Activated T-helper 2 cell treated with anti-CD3 and anti-CD28 coated beads, Interferon-gamma antibody, Interleukin-2, Interleukin-4, amounts not matched to agents 10 μg/mL and 5 μg/mL and 100 μg/mL, durations not matched to agents 14 hours and 24 hours and 36 hours (primary cell): ENCODE measurements at places on chromosomes 1 and 21. TPM values are rescaled to one million over a fixed set of nuclear protein-coding genes. Genes with fewer than 3 reads are reported as not detected.

MMP23B gene
- total RNA-seq, result 0.94 and 1.4 TPM in 2 replicates

KIF14 gene
- total RNA-seq, result 13.8 and 14.9 TPM in 2 replicates

SLC16A4 gene
- total RNA-seq, result 0.23 and 0.73 TPM in 2 replicates

ADAM30 gene
- total RNA-seq, result not detected in 2 replicates

ACTL8 gene
- not detected in 2 replicates for total RNA-seq

AGMAT gene
- total RNA-seq, result 30.1 and 32.5 TPM in 2 replicates

PIAS3 gene
- total RNA-seq, result 21.1 and 21.3 TPM in 2 replicates

DNA sequence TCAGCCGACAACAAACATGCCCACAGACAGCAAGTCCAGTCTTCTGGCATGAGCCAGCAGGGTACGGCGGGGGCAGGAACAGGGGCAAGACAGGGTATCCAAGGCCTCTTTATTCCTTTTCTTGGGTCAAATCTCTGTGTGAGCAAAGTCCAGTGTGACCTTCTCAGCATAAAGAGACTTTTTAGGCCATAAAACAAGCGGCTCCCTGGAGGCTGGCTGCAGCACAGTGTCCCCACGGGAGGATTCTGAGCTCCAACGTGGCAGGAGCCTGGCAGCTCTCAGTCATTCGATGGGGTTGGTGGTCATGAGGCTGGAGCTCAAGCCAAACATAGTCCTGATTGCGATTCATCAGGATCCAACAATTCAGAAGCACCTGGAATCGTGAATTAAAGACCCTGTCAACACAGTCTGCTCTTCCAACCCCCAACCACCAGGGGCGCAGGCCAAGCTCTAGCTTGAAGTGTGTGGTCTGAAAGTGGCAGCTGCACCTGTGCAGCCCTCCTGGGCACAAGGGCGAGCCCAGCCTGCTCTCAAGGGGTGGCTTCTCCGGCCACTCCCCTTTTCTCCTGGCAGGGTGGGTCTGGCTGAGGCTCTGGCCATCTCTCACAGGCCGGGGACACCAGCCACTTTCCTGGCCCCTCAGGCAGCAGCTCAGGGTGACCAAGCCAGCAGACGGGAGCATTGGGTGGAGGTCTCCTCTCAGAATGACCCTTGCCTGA, 62.1 kb downstream of the SLC66A1 start:
- no peak for DNase-seq

- DNase-seq, result no peak
Observed at GRCh38 chr1:21232044-21232443, 55.3 kb upstream of the EIF4G3 start.

- no peak for DNase-seq
Observed at GRCh38 chr1:23585321-23586022, 26.2 kb upstream of the ID3 start.

DNA sequence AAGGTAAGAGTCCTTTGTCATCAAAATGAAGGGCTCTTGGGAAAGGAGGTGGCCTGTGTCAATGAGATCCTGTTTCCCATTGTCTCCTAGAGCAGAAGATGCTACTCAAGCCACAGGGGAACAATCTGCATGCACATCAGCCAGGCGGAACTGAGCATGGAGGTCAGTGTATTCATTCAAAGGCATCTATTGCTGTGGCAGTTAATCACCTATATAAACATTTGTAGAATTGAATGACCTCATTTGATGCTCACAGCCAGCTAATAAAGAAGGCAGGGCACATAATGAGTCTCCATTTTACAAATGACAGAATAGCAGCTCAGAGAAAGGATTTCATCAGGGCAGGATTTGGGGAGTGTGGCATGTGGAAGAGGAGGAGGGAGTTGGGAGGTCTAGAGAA, 5.7 kb upstream of the FYB2 start:
- no peak for DNase-seq

- no peak for DNase-seq
Observed at GRCh38 chr1:43049481-43049880, 90.8 kb upstream of the SLC2A1 start.

DNA sequence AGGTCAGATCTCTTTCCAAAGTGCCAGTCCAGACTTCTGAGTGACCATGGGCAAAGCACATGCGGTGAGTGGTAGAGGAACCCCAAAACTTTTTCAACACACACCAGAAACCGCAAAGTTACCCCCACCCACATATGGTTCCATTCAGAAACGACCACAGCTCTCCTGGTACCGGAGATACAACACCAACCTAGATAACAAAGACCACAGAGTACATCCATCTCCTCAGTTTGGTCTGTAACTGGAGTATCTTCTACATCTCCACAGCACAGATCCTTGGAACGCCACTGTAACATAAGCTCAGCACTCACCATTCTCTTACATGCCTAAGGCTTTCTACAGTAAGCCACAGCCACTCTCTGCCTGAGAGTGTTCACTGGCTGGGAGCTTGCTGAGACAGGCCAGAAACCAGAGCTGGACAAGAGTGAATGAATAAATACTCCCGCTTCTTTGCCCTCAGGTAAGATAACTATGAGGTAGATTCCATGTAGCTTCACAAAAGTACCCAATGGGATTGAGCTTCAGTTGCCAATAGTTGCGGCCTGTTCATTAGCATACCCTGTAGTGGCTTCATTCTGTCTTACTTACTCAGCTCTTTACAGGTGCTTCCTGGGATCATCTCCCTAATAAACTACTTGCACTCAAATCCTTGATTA, 81.8 kb downstream of the SMYD3 start:
- no peak for DNase-seq

DNA sequence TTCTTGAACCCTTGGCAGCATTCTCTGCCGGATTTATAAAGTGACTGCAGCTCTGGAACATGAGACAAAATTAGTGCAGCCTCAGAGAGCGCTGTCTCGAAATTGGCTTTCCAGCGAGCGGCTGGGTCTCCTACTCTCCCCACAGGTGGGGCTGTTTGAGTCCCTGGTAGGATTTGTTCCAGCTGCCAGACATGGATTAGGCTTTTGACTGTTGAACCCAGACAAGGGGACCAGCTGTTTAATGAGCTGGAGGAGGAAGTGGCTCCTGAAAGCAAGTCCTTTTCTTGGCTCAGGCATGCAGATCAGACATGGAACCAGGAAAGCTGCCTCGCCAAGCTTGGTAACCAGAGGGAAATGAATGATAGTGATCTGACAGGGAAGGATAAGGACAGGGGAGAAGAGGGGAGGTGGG, 69.6 kb downstream of the UBIAD1 start:
- no peak for DNase-seq

DNA sequence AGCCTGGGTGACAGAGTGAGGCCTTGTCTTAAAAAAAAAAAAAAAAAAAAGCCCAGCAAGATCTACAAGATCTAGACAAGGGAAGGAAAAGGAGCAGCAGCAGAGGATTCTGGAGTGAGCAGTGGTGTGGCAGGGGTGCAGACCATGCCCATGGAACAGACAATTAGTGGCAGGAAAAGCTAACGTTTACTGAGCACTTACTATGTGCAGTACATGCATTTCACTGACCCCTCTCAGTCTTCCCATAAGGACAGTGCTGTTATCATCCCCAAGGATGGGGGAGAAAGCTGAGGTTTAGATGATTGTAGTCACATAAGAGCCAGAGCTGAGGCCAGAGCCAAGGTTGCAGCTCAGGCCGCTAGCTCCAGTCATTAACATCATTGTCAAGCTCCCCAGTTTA, 5.9 kb downstream of the PODN start:
- DNase-seq, result no peak

DNA sequence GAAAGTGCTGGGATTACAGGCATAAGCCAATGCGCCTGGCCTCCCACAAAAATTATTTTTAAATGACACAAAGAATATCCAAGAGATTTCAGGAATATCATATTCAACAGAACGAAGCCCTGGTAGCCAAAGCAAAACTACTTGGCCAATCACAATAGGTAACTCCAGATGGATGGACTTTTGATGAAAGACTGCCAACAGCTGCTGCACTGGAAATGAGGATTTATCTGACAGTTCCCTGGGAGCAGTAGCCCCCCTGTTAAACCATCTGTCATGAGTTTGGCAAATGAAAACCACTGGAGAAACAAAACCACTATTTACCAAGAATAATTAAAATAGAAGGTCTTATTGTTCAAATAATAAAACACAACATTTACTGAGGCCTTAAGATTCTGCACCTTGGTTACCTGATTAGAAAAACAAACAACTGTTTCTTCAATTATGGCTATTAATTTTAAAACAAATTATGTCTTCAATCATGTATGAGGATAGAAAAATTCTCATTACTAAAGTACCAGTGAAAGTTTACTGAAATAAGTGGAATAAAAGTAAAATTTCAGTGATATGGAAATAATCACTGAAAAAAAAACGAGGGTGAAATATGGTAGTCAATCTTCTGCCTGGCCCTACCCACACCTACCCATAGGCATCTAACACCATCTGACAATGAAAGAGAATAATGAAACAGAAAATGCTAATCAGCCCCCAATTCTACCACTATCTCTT, 34.3 kb upstream of the PSMG1 start:
- DNase-seq, result no peak

- DNase-seq, result no peak
Observed at GRCh38 chr1:154304664-154305337, 16.1 kb upstream of the AQP10 start.

- no peak for DNase-seq
Observed at GRCh38 chr1:97999320-97999719, 78.5 kb upstream of the DPYD start.

GRCh38 chr1:10237157-10237539, 26.8 kb downstream of the KIF1B start:
- no peak for DNase-seq

- DNase-seq, result no peak
Observed at GRCh38 chr1:60130703-60131102, 57.1 kb upstream of the C1orf87 start.

DNA sequence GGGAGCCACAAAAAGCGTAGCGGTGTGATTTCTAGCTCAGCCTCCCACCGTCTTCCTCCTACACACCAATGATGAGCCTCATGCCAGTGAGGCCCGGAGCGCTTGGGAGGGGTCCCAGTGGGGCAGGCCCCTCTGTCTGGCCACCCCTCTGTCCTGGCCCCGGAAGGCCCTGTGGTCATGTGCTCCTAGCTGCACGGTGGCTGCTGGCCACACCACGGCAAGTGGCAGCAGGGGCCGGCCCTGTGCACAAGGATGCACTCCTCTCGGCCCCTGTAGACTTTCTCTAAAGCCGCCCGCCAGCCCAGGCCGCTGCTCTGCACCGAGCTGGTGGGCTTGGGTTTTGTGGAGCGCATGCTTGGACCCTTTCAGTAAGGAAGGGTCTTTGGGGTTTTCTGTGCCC, 53.6 kb downstream of the KCNAB2 start:
- no peak for DNase-seq

DNA sequence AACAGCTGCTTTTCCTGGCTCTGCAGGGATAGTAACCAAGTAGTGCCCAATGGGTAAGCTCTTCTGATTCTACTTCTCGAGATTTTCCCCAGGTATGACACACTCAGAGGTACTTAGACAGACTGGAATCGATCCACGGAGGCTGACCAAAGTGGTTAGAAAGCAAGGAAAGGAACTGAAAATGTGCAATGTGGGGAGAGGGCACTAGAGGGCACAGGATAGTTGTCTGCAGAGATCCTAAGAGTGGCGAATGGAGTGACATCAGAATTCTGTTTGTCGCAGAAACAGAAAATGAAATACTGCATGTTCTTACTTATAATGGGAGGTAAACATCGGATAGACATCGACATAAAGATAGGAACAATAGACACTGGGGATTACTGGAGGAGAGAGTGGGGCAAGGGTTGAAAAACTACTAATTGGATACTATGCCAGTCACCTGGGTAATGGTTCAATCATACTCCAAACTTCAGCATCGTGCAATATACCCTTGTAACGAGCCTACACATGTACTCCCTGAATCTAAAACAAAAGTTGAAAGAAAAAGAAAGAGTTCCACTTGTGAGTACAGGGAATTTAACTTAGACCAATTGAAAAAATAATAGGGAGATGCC, 23.3 kb downstream of the CYP2J2 start:
- no peak for DNase-seq

- DNase-seq, result no peak
Observed at GRCh38 chr21:28872218-28872617, 120.5 kb downstream of the LTN1 start.

DNA sequence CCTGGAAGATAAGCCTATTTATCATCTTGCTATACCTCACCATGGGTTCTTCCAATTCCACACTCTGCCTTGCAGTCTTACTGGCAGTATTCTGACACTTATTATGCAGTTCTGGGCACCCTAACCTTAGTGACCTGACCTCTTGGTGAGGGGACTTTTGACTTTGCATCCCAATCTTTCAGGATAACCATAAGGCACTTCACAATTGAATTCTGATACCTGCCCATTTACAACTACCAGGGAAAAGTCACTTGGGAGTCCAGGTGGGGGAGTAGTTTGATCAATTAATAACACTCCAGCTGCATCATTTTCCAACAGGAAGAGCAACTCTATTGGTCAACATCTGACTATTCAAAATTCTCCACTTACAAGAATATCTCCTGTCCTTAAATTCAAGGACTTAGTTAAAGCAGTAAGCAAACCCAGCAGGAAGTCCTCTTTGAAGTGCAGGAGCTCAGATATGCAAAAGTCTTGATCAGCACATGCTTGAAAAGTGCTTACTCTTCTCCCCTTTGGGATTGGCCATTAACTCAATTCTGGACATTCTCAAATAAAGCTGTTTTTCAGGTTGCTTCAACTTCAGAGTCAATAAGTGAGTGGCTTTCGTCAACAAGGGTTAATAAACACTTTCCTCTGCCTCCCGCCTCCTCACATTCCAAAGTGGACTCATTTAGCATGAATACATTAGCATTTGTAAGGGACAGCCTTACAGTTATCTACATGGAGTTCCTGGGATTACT, 177.4 kb upstream of the NRIP1 start:
- DNase-seq, result no peak

- DNase-seq, result no peak
Observed at GRCh38 chr1:98331243-98331642, 330.3 kb upstream of the SNX7 start.

- DNase-seq, result no peak
Observed at GRCh38 chr1:61353797-61354406, 271.5 kb downstream of the NFIA start.

DNA sequence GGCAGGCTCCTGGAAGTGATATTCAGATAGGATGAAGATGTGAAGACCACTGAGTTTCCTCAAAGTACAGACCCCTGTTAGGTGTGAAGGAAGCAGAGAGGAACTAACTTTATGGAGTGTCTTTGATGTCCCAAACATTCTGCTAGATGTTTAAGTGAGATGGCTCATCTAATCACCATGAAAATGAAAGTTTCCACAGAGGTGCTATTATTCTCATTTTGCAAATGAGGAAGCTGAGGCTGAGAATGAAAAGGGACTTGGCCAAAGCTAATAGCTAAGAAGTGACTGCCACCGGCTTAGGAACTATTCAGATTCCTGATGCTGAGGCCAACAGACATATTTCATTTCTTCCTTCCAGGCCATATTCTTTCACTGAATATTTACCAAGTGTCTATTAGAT, 45.9 kb upstream of the WLS start:
- no peak for DNase-seq

- no peak for DNase-seq
Observed at GRCh38 chr1:206002160-206002559, 1.0 kb downstream of the RAB7B start.

- no peak for DNase-seq
Observed at GRCh38 chr1:231200388-231201031, 38.7 kb downstream of the TRIM67 start.

DNA sequence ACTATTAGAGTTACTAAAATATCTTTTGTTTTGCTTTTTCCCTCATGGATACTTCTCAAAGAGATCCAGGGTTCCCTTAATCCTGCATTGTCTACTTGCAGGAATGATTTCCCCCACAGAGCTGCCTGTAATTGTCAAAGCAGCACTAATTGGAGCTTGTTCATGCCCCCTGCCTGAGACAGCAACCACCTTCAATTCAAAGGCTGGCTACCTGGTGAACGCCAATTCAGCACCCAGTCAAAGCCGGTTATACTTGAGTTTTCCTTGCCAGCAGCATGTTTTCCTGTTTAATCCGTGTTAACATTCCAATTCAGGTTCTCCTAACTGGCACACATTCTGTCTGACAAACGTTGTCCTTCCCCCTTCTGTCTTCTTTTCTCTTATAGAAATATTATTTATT, 382.9 kb downstream of the NTNG1 start:
- no peak for DNase-seq
